ENCODE measurements at places on chromosomes 16 and 17. TPM values are rescaled to one million over a fixed set of nuclear protein-coding genes. Genes with fewer than 3 reads are reported as not detected.

CCL1 gene
- not detected for total RNA-seq

DNA sequence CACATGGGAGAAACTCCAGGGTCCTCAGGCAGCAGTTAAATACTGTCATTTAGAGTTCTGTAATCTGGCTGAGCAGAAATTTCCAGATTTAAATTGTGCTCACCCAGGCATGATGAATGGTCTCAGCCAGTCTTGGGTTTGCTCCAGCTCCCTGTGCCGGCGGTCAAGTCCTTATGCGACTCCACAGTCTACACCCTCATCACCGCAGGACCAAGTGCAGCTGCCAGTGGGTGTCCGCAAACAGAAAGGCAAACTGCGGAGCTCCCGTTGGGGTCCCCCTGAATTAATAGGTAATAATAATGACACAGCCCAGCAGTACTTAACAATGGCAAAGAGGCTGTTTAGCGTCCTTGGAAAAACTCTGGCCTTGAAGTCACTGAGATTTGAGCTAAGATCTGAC is 3.9 kb upstream of the CACNG4 start:
- peaks cover 4% of the 10 kb centered on the region for H3K4me1 ChIP-seq
- no peak overlapping the region for H3K4me3 ChIP-seq
- no peak for DNase-seq
- no peaks in the 10 kb centered on the region for H3K36me3 ChIP-seq

UBFD1 gene
- 58.8 TPM for total RNA-seq

DNA sequence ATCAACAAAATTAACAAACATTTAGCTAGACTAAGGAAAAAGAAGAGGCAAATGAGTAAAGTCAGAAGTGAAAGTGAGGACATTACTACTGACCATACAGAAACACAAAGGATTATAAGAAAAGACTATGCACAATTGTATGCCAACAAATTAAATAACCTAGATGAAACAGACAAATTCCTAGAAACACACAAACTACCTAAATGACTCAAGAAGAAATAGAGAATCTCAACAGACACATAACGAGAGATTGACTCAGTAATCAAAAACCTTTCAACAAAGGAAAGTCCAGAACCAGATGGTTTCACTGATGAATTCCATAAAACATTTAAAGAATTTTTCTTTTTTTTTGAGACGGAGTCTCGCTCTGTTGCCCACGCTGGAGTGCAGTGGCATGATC is 35.7 kb upstream of the MYLK3 start:
- H3K36me3 ChIP-seq, result peaks cover 11% of the 10 kb centered on the region
- H3K4me3 ChIP-seq, result peak overlapping the region; percentile 52
- no peaks in the 10 kb centered on the region for H3K27me3 ChIP-seq
- H3K27ac ChIP-seq, result no peak overlapping the region
- peaks cover 12% of the 10 kb centered on the region for H3K4me1 ChIP-seq

DNA sequence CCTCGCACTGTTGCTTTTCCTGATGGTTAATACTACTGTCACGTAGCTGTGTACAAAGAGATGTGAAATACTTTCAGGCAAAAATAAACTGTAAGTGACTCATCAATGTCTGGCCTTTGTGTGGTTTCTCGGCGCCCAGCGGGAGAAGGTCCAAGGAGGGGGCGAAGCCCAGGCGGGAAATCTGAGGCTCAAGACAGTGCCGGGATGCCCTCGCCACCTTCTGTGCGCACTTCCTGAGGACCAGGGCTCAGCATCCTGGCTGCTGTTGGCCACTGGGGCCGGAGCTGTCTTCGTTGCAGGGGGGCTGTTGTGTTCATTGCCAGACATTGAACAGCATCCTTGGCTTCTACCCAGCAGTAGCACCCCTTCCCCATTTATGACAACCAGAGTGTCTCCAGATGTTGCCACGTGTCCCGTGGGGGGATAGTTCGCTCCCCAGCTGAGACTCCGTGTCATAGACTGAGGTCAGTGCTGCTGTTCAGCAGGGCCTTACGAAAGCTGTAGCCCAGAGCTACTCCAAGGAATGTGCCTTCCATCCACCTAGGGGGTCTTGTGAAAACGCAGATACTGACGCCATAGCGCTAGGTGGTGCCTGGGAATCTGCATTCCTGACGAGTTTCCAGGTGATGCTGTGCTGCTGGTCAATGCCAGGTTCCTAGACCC is 67.3 kb upstream of the PLCG2 start:
- H3K27me3 ChIP-seq, result no peaks in the 10 kb centered on the region
- H3K36me3 ChIP-seq, result peaks cover 5% of the 10 kb centered on the region
- peaks cover 24% of the 10 kb centered on the region for H3K4me1 ChIP-seq
- H3K4me3 ChIP-seq, result no peak overlapping the region
- DNase-seq, result no peak
- no peak overlapping the region for H3K27ac ChIP-seq

DNA sequence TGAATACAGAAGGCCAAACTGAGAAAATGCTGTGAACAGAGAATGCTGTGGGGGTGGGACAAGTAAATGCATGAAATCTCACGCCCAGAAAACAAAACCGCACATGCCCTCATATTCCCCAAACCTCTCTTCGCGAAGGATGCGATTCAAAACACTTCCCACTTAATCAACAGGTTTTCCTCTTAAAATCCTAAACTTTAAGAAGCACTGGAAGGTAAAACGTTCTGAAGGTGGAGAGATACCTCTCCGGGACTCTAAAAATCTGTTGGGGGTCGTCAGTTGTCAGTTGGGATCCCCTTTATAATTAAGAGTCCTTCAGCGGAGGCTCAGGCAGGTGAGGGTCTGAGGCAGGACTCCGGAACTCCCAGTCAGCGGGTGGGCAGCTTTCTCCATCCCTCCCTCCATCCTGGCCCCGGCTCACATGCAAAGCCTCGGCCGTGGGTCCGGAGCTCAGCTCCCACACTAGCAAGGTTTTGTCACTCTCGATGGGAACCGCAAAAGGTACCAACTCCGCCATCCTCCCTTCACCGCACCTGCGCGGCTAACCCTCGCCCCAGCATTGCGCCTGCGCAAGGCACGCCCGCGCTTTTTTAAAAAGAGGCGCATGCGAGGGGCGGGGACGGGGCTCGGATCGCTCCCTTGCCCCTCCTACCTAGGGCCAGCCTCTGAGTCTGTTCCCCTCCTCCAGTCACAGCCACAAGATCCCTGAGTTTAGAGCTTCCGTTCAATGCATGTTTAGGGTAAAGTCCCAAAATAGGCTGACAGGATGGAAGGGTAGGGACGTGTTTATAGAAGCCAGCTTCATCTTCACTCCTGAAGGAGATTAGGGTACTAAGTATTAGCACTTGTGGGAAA is at the start of gene RDM1:
RDM1 (minus strand) TSS at position 563 of the 855 bp plus-strand sequence; CDS start at position 517, 46 bp downstream.
- no peaks in the 10 kb centered on the region for H3K27me3 ChIP-seq
- H3K27ac ChIP-seq, result peak within 1 kb of the TSS; percentile 93
- H3K4me1 ChIP-seq, result peaks cover 30% of the 10 kb centered on the region
- DNase-seq, result peak; percentile 92
- no peaks in the 10 kb centered on the region for H3K36me3 ChIP-seq

ITGAX gene
- total RNA-seq, result 79.3 TPM

CBX4 gene
- 38.3 TPM for total RNA-seq

DNA sequence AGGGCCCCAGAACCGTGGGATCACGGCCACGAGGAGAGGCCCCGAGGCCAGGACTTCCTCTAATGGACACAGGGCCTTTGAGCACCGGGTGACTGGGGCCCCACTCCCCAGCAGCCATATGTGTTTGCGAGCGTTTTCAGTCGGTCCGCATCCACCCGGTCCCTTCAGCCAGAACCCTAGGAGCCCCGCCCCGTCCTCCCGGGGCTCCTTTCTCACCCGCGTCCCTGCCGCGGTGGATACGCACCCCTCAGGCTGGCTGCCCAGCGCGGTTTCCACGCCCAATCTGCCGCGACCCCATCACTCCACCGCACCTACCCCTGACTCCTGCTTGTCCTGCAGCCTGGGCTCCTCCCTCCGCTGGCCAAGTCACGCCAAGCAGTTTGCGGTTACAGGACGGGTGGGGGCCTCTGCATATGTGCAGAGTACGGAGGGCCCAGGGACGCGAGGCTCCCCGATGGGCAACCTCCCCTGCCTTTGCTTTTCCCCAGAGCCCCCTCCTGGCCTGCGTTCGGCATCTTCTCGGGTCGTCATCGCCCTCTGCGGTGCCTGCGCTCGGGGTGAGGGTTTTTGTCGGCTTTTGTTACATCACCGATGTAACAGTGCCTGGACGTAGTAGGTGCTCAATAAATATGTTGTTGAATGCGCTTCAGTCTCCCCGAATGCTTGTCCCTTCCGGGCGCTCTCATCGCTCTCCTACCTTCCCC is 1.0 kb upstream of the TTYH2 start:
- H3K4me1 ChIP-seq, result peaks cover 71% of the 10 kb centered on the region
- H3K4me3 ChIP-seq, result peak overlapping the region; percentile 85
- peak overlapping the region; percentile 81 for H3K27ac ChIP-seq
- no peaks in the 10 kb centered on the region for H3K27me3 ChIP-seq
- DNase-seq, result no peak

- no peak overlapping the region for H3K4me3 ChIP-seq
- H3K36me3 ChIP-seq, result no peaks in the 10 kb centered on the region
- DNase-seq, result no peak
These were observed 1006.8 kb upstream of the EEF2KMT start for GRCh38 chr16:6104428-6104827.

DNA sequence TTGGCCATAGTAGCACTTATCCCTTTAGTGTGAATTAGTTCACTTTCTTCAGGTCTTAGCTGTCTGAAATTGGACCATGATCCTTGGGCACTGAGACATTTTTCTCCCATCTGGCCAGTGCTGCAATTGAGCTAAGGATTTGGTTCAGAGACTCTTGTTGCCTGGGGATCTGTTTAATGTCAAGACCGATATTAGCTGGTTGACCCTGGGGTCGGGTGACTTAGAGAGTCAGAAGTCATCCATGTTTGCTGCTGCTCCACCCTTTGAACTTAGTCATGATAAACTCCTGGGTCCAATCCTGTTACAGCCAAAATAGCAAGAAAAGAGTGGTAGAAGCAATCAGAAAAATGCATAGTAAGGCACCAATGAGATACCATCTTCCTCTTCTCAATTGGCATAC is 45.8 kb upstream of the TOX3 start:
- no peak overlapping the region for H3K4me3 ChIP-seq
- no peaks in the 10 kb centered on the region for H3K4me1 ChIP-seq
- no peak overlapping the region for H3K27ac ChIP-seq
- H3K27me3 ChIP-seq, result no peaks in the 10 kb centered on the region
- no peak for DNase-seq
- H3K36me3 ChIP-seq, result no peaks in the 10 kb centered on the region

GRCh38 chr16:80346111-80346632 is 194.6 kb upstream of the DYNLRB2 start:
- no peak for DNase-seq
- no peak overlapping the region for H3K27ac ChIP-seq
- H3K36me3 ChIP-seq, result no peaks in the 10 kb centered on the region
- H3K27me3 ChIP-seq, result no peaks in the 10 kb centered on the region
- H3K4me1 ChIP-seq, result no peaks in the 10 kb centered on the region
- no peak overlapping the region for H3K4me3 ChIP-seq

DNA sequence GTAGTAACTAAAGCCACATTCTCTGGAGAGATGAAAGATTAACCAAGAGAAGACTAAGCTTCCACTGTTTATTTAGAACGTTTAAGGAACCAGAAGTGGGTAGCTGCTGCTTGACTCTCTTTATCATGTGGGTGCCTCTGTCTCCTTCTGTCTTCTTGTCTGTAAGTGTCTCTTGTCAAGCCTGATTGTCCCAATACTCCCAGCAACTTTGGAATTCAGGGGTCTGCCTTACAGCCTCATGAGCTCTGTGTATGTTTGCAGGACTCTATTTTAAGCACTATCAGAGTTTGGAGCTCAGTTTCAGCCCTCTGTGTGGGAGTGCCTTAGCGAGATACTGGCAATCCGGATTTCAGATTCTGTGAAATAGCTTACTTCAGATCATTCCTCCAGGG is 29.3 kb upstream of the SPACA3 start:
- peaks cover 43% of the 10 kb centered on the region for H3K27me3 ChIP-seq
- no peaks in the 10 kb centered on the region for H3K4me1 ChIP-seq
- H3K36me3 ChIP-seq, result no peaks in the 10 kb centered on the region
- no peak overlapping the region for H3K27ac ChIP-seq

DNA sequence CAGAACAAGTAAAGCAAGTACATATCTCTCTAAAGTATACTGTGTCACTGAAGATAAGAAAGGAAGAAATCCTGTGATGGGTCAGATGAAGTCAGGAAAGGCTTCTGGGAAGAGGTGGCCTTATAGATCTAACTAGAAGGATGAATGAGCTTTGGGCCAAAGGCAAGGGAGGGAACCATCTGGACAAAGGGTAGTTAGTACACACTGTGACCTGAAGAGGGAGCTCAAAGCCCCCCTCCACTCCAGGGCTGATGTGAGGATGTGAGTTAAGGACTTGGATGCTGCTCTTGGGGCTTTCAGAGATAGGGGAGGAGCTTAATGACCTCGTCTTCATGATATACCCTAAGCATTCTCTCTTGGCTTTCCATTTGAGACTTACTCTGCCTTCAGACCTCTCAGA is 185.3 kb upstream of the CACNG3 start:
- H3K27ac ChIP-seq, result no peak overlapping the region
- peaks cover 27% of the 10 kb centered on the region for H3K4me1 ChIP-seq
- no peak overlapping the region for H3K4me3 ChIP-seq

DNA sequence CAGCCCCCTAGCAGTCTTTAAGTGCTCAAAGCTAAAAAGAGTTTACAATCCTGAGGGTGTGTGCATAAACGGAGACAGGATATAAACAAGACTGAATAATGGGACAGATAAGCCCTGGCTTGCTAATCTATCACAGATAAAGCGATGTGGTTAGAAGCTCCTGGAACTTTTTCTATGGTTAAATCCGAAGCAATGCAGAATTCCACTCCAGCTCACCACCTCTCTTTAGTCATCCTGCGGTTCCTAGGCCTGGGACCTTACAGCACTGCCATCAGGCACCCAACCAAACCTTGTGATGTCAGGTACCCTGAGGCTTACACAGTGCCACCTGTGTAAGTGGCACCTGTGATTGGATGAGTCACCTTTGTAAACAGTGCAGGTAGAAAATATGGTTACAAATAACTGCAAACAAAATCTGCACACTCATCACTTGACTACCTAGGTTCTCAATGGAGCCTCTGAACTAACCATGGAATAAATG is 31.5 kb upstream of the B4GALNT2 start:
- no peaks in the 10 kb centered on the region for H3K36me3 ChIP-seq
- no peak overlapping the region for H3K27ac ChIP-seq
- H3K4me1 ChIP-seq, result peaks cover 5% of the 10 kb centered on the region
- H3K4me3 ChIP-seq, result no peak overlapping the region

DNA sequence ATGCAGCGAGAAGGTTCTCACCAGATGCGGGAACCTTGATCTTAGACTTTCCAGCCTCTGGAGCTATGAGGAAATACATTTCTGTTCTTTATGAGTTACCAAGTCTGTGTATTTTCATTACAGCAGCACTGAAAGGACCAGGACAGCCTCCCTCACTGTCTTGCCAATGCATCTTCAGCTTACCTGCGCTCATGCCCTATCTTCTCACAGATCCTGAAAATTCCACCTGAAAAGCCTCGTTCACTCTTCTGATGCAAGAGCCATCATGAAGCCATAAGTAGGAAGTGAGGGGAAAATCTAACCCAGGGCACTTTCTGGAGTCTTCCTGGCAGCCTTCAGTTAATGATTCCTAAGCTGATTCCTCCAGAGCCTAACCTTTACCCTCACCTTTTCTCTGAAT is 194.0 kb downstream of the SALL1 start:
- no peak overlapping the region for H3K4me3 ChIP-seq
- H3K27me3 ChIP-seq, result no peaks in the 10 kb centered on the region
- H3K36me3 ChIP-seq, result no peaks in the 10 kb centered on the region
- H3K4me1 ChIP-seq, result no peaks in the 10 kb centered on the region
